SIG-M5 (cell line): ENCODE measurements at places on chromosomes 7 and 10.

DNA sequence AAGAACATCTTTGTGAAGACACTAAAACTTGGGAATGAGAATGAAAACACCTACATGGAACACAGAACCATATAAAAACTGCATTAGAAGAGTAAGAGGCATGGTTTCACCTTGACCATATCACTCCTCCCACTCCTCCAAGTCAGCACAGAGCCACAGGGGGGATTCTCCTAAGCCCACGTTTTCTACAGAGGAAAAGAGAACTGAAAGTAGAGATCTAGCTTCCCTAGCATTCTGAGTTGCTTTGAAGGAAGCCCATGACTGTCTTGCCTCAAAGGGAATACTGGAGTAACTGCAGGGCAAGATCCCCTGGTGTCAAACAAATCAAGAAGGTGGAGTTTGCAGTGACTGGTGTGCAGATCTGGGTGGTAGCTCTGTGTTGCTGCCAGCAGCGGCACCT lies 43.9 kb downstream of the HBP1 start:
- DNase-seq: no peak

DNA sequence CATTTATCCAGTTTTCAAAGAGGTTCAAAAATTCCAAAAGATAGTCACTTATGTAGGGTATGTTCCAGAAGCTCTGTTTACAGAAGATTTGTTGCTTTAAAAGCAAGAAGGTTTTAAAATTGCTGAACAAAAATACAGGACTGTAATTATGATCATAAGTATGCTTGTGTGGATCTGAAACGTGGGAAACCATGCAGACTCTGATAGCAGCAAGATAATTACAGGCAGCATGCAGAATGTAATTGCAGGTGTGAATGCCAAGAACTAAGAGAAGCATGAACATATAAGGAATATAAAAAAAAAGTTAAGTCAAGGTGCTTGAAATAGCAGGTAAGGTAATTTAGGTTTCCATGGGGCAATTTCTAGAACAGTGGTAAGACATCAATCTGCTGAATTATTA lies 405.7 kb downstream of the ARL4A start:
- DNase-seq: no peak

GRCh38 chr7:152329469-152329868 lies 106.3 kb downstream of the KMT2C start:
- DNase-seq: no peak

- no peak for DNase-seq
Measured at GRCh38 chr7:136874393-136875032, 6.1 kb downstream of the CHRM2 start.

GRCh38 chr7:29989257-29989995 lies at the start of gene SCRN1:
SCRN1 (minus strand) TSS chr7:29989801; CDS start chr7:29969067, 20,734 bp downstream.
- no peak for DNase-seq

- DNase-seq: no peak
Measured at GRCh38 chr10:69475433-69475830, 24.2 kb downstream of the TSPAN15 start.

DNA sequence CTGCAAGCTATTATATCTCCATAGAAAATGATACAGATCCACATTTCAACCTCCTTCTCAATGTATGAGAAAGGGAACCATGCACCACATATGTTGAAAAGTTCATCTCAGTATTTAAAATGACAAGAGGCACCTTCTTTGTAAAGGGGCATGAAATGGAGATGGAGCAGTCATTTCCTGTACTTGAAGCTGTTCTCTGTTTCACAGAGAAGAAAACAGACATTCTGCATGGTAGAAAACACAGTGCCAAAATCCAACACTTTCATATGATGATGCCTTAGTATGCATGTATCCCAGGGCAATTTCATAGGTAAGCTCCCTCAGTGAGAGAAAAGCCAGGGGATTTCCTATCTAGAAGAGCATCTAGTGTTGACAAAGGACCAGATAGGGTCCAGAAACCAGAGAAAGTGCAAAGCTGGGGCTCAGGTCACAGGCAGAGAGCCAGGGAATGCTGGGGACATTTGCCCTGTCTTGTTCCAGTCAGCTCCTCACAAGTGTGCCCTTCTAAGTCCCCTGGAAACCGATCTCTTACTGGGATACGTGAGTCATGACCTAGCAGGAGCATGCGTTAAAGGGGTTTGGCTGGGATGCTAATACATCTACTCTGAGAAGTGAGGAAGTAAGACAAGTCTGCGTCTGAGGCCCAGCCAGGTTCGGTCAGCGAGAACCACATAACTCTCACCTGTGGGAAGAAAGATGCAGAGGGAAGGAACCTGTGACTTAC lies 118.7 kb downstream of the ICA1 start:
- DNase-seq: no peak

DNA sequence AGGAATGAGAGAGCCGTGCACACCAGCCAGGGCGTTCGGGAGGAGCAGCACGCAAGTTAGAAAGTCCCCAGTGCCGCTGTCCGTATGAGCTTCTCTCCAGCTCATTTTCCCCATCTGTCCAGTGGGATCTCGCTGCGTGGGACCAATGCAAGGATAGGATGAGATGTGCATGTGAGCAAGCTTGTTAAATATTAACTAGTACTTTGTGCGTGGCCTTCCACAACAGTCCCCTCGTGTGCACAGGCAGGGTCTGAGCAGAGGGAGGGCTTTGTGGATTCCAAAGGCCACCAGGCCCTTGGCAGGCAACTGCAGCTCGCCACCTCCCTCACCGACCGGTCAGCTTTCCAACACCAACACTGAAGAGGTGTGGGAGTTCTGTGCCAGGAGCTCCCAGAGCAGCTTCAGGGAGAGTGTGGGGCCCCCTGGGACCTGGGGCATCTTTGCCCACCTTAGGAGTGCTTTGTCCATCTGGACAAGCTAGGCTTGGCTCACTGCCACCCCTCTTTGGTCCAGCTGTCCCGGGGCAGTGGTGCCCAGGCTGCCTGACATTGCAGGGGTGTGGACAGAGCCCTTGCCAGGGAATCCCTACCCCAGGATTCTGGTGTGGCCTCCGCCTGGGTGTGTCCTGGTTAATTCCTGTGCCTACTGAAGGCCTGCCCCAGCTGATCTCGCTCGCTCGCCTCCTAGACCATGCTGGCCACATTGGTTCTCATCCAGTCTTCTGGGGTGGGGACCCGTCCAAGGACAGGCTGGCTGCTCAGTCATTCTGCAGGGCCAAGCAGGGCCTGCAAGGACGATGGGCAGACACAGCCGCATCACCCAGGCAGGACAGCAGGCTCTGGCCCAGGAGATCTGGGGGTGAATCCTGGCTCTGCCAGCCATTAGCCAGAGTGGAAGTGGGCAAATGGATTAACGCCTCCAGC lies 5.3 kb downstream of the FAM20C start:
- DNase-seq: no peak

DNA sequence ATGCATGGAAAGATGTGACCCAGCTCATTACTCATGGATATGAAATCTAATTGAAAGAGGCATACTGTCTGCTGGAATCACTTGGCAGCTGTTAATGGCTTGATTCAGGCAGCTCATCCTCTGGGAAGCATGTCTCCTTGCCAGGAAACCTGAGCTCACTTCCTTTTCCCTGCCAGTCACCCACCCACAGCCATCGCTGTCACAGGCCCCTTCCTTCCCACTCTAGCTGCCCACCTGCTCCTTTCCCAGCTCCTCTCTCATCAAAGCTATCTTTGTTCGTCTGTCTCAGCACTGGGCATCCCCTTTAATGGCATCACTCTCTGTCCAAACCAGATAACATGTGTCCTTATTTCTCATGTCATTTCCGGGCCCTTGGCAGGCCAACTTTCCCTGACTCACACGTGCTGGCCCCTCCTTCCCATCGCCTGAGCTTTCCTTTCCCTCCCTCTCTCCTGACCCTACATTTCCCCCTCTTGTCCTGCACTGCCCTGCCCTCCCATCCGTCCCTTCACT lies 721.9 kb downstream of the TNS3 start:
- no peak for DNase-seq

DNA sequence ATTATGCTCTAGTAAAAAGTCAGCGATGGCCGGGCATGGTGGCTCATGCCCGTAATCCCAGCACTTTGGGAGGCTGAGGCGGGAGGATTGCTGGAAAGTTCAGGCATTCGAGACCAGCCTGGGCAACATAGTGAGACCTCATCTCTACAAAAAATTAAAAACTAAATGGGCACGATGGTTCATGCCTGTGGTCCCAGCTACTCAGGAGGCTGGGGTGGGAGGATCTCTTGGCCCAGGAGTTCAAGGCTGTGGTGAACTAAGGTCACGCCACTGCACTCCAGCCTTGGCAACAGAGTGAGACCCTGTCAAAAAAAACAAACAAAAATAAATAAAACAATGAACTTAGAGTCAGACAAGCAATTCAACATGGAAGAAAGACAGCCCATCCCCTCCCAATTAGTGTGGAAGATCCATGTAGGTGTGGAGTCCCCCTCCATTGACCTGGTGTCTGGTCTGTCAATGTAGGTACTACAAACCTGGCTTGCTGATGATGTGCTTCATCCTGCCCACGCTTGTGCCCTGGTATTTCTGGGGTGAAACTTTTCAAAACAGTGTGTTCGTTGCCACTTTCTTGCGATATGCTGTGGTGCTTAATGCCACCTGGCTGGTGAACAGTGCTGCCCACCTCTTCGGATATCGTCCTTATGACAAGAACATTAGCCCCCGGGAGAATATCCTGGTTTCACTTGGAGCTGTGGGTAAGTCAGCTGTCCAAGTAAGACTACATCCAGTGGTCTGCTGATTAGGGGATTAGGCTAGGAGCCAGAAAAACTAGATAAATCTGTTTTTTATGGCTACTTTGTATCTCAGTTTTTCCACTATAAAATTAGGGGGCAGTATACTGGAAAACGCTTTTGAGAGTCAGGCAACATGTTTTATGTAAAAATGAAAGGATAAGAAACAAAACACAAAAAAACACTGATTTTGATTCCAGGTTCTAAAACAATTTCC lies 9.3 kb downstream of the SCD start:
- no peak for DNase-seq

- DNase-seq: no peak
Measured at GRCh38 chr7:14834883-14835282, 67.7 kb downstream of the DGKB start.

GRCh38 chr7:132520591-132521280 lies 55.5 kb downstream of the PLXNA4 start:
- no peak for DNase-seq

GRCh38 chr10:44292390-44293002 lies 92.4 kb downstream of the CXCL12 start:
- no peak for DNase-seq

- no peak for DNase-seq
Measured at GRCh38 chr10:1159131-1160061, 103.2 kb downstream of the WDR37 start.

GRCh38 chr7:142808461-142808801 lies 37.7 kb downstream of the PRSS2 start:
- no peak for DNase-seq

- no peak for DNase-seq
Measured at GRCh38 chr10:25017661-25018060, 1.2 kb downstream of the THNSL1 start.

DNA sequence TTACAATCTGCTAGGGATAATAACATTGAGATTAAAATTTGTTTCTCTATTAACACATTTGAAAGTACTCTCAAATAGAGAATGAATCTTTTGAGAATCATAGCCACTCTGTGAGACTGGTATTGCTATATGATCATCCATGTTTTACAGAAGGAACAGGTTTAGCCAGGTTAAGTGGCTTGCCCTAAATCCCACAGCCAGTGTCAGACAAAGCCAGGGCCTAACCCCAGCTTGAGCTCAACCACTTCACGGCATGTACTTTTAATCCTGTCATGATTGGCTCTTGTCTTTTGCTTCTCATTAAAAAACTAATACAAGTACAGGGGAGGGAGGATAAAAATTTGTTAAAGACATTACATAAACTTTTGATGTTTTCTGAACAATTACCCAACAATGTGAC lies 3.8 kb upstream of the ZNRF2 start:
- DNase-seq: no peak

DNA sequence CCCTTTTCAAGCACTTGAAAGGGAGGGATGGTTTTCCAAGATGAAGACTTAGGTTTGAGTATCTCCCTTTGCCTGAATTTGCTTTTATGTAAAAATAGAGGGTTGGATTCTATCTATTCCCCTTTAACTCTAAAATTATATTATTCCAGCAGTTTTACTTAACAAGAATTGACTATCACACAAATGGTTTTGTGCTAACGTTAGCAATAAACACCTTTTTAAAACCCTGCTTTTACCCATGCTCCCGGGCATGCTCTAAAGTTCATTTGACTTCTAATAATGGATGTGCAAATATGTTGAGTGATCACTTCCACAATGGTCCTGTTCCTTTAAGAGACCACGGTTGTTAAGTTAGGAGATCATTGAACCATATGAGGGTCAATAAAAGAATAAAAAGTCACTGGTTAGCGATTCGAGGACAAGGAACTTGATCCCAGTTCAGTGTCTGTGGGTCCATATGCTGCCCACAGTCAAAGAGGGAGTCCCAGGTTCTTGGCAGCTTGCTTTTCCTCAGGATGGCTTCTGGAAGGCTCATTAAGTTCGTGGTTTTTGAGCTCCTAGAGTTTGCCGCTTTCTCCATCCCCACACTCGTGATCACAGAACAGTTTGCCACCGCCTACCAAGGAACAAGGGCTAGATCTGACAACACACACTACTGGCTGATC lies at the start of gene TMEM236:
Gene TMEM236, plus strand, starts transcription at position 421 of the 665 bp plus-strand sequence. Its CDS starts 95 bp downstream, at position 516.
- DNase-seq: no peak

GRCh38 chr7:497946-498655 lies 21.5 kb downstream of the PDGFA start:
- DNase-seq: no peak

- no peak for DNase-seq
Measured at GRCh38 chr10:4453950-4454349, 372.1 kb upstream of the AKR1E2 start.

DNA sequence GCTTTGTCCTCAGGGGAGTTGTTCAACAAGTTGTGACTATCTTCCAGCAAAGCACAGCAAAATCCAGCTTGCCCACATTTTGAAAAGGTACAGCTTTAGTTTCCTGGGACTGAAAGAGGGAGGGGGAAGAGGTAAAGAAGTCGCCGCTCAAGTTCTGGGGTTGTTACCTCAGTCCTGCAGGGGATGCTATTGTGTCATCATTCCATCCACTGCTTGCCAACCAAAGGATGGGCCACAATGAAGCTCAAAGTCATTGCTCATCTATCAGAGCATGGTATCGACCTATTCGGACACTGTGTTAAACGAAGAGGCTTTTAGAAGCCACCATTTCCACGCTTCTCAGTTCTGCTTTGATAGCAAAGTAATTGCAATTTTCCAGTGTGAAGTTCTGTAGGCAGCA lies 34.3 kb downstream of the NPY start:
- DNase-seq: no peak

GRCh38 chr10:1605999-1606940 lies 131.1 kb downstream of the ADARB2 start:
- DNase-seq: no peak
